ENCODE measurements at places on chromosomes 6 and 20. TPM values are rescaled to one million over a fixed set of nuclear protein-coding genes. Genes with fewer than 3 reads are reported as not detected.

Gene EPPIN
- total RNA-seq: not detected

Gene RPP21
- 65.9 TPM for total RNA-seq

Gene PACSIN1
- total RNA-seq: not detected

Gene PLA2G7
- not detected for total RNA-seq

All from A673 (cell line).